ENCODE measurements at places on chromosomes 4 and X. TPM values are rescaled to one million over a fixed set of nuclear protein-coding genes. Genes with fewer than 3 reads are reported as not detected.

- no peak for DNase-seq
These were observed 50.0 kb upstream of the TRIM2 start for GRCh38 chr4:153154007-153154975.

GRCh38 chr4:57911203-57911602 lies 801.0 kb upstream of the IGFBP7 start:
- DNase-seq = no peak

GRCh38 chr4:129230846-129231245 lies 134.9 kb downstream of the C4orf33 start:
- no peak for DNase-seq

GRCh38 chr4:41652971-41653370 lies 95.6 kb downstream of the PHOX2B start:
- DNase-seq = no peak

DNA sequence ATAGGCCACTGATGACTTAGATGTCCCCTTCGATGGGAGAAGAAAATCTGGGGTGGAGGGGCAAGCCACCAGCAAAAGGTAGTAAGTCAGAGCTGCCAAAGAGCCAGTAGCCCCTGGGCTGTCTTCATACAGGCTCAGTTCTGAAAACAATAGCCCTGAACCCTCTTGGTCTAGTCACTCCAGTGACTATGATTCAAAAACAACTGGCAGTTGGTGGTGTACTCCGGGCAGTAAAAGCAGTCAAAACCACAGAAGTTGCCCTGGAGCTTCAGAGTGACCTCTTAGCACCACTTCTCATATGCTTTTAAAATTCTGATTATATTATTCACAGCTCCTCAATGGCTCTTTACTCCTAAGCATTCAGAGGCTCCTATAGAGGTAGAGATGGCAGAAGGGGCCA lies 164.3 kb upstream of the MAMLD1 start:
- DNase-seq = no peak

Gene ABCG2
- 1.2 TPM for polyA plus RNA-seq

Gene CAPN6
- polyA plus RNA-seq = not detected

Measured in AG04450 (cell line).